ENCODE measurements at places on chromosomes 3 and 15.

DNA sequence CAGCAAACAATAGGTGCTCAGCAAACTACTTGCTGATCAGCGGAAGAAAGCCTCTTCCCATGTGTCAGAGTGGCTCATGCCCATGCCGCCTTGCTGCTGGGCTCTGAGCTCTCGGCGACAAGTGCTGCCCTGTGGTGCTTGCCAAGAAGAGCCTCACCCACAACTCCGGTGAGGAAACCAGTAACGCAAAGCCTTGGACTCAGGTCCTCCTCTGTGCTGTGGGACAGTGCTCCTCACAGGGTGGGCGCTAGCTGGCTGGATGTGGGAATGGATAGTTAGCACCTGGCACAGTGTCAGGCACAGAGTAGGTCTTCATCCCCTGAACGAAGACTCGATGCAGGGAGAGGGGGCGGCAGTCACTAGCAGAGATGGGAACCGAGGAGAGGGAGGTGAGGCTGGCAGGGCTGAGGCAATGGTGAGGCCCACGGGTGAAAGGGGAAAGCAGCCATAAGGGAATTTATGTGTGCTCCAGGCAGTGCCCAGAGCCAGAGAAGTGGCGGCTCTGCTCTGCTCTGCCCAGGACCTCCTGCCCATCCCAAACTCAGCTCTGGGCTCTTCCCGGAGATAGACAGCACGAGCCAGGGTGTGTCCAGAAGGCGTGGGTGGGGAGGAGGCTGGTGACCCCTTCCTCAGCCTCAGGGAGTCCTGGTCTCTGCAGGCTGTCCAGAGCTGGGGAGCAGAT, 55.7 kb downstream of the IQSEC1 start:
- no peak for DNase-seq

DNA sequence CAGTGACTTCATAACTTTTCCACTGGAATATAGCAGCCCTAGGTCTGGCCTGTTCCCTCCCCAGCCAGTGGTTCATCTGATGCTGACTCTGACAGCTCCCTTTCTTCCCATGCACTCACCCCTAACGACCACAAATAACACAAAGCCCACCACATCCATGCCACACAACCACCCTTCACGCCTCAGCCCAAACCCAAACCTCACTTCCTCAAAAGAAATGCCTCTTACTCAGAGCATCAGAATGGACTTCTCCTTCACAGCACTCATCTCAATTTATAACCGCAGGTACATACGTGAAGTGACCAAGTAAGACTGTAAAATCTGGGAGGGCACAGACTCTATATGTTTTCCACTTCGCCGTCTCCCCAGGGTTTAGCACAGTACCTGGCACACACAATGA, 1.1 kb downstream of the RBSN start:
- no peak for DNase-seq

DNA sequence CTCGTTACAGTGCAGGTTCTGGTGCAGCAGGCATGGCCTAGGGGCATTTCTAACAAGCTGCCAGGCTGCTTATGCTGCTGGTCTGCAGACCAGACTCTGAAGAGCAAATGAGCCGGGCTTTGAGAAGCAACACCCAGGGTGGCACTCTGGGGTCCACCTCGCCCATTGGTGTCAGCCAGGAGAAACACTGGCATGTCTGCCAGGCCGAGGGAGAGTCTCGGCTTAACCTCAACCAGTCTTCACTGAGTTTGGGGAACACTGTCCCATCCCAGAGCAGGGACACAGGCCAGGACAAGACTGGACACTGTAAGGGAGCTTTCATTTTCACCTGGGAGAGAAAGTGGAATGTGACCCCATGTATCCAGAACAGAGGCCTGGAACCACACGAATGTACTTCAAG, 93.4 kb downstream of the TOP2B start:
- no peak for DNase-seq

GRCh38 chr3:87077355-87077754, 86.4 kb upstream of the VGLL3 start:
- no peak for DNase-seq

DNA sequence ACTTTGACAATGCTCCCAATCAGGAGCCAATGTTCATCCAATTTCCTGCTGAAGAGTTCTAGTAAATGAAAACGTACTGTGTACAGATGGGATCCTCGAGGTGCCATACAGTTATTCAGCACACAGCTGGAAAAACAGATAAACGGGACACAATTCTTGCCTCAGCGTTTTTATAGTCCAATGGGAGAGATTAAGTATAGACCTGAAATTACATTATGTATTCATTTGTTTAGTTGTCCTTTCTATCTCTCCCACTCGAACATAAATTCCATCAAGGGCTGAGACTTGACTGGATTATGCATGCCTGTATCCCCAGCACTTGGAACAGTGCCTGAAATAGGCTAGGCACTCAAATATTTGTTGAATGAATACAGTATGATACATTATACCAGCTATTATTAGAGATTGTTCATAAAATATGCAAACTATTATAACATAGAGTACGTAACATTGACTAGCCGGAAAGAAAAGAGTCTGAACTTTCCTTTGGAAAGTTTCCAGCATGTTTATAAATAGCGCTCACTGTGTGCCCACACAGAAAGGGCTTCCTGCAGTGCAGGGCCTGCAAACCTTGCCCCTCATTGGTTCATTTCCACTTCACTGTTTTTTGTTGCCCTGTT, 27.4 kb upstream of the SNTN start:
- no peak for DNase-seq

- DNase-seq = no peak
Observed at GRCh38 chr3:151684094-151684493, 49.6 kb upstream of the AADACL2 start.

DNA sequence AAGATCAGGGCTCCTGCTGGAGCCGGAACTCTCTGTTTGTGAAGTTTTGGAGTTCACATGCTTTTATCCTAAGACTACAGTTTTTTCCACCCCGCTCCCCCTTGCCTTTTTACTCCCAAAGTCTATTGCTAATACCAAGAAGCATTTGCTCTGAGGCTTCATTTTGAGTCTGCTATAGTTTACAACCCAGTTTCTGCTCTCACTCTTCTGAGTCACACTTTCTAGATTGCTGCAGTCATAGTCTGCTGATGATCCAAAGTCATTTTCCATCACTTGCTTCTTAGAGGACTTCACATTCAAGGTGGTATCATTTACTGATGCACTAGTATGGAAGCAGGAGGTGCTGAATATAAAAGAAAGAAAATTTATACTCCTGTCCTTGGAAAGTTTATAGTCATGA, 937.4 kb downstream of the IGSF11 start:
- no peak for DNase-seq

- DNase-seq = no peak
Observed at GRCh38 chr15:50055750-50056157, 63.3 kb downstream of the ATP8B4 start.

GRCh38 chr15:40192942-40193341, 32.1 kb downstream of the BUB1B start:
- no peak for DNase-seq

GRCh38 chr3:112647122-112647521, 6.2 kb upstream of the CCDC80 start:
- DNase-seq = no peak

DNA sequence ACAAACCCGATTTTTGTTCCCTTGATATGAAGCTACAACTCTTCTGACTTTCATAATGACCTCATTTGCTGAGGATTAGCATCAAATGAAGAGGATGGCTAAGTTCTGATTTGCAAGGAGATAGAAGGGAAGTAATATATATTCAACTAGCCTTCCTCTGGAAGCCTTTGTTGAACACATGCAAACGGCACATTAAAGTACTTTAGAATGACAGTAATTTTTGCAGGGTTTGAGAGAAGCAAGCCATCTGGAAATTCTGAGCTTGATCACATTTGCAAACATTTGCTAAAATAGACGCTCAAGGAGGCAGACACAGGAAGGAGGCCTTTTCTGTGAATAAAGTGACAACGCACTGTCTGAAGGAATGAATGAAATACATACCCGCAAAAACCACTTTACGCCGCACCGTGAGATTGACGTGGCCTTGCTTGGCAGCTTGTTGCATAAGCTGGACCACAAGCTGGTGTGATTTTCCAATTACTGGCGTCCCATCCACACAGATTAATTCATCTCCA, 657.2 kb downstream of the MAGI1 start:
- no peak for DNase-seq

GRCh38 chr15:66789029-66790025, 87.3 kb downstream of the SMAD6 start:
- no peak for DNase-seq

GRCh38 chr15:41028853-41029252, 75.6 kb downstream of the CHAC1 start:
- no peak for DNase-seq

GRCh38 chr3:112365035-112365434, 32.1 kb downstream of the CD200 start:
- DNase-seq = no peak

GRCh38 chr3:178255315-178255714, 280.9 kb upstream of the KCNMB2 start:
- DNase-seq = no peak

GRCh38 chr3:25291481-25291905, 136.6 kb upstream of the RARB start:
- no peak for DNase-seq

- DNase-seq = no peak
Observed at GRCh38 chr15:51425517-51426040, 84.1 kb downstream of the GLDN start.

DNA sequence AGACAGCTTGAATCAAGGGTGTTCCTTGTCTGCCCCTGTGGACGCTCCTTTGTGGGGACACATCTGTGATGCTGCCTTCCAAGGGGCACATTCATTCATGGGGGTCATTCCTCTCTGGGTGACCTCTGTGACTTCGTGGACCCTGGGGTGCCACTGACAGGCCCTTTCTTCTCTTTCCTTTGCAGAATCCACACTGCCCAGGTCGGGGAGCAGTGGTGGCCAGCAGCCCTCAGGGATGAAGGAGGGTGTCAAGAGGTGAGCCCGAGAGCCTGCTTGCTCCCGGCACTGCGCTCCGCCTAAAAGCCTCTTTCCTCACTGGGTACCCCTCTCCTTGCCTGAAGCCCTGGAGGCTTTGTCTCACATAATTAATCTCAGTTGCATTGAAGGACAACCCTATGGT, 26.3 kb downstream of the CHCHD6 start:
- no peak for DNase-seq

DNA sequence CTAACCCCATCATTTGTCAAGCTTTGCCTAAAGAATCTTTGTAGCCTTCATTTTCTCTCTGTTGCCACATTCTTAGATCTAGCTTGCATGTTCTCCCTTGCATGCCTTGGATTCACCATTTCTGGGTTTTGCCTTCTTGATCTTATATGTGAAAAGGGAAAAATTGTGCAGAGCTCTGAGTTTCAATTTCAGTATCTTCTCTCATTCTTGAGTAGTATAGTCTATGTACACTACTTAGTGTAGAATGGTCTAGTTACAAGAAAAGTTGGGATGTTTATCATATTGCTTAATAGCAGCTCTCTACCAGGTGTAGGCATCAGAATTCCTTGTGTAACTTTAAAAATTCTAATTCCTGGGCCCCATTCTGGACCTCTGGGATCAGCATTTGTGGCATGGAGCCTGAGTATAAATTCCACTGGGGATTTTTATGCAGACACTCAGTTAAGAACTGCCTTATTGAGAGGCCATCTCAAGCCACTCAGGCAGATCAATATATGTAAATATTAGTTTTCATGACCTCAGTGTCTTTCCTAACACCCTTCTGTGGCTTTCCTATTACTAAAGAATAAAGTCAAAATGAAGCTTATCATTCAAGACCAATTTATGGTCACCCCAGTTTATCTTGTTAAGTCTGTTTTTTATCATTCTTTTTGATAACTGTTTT, 23.4 kb downstream of the GTF2E1 start:
- no peak for DNase-seq

GRCh38 chr15:66912001-66912400, 153.4 kb upstream of the SMAD3 start:
- no peak for DNase-seq

GRCh38 chr3:195103623-195104022, 167.3 kb downstream of the XXYLT1 start:
- no peak for DNase-seq

- no peak for DNase-seq
Observed at GRCh38 chr3:33488246-33488645, 48.0 kb upstream of the UBP1 start.

GRCh38 chr15:42165106-42165505, 8.7 kb upstream of the PLA2G4F start:
- no peak for DNase-seq

DNA sequence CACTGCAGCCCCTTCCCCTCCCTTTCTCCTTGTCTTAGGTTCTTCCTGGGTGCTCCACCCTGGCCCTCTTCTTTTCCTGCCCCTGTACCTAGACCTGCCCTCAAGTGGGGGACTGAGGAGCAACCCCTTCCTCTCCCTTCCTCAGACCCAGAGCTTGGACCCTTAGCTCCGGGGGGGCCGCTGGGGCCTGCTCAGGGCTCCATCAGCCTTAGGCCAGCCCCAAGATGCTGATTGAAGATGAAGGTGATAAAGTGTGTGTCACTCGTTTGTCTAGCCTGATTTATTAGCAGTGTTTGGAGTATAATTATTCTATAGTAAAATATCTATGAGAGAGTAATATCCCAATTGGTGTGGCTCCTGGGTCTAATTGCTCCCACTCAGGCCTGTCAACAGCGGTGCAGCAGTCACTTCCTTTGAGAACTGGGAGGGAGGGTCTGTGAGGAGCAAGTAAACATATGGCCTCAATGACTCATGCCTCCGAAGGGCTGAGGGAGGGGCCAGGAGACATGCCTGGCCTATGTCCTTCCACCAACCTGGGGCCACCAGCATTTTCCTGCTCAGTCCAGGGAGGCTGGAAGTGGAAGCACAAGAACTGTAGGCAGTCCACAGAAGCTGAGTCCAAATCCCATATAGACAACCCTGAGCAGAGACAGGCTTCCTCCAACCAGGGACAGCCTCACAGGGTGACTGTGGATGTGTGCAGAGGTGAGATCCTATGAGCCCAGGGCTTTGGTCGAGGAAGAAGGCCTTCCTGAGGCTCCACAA, 123.2 kb downstream of the DNAJB8 start:
- DNase-seq = no peak

GRCh38 chr3:135897715-135898114, 67.8 kb upstream of the PPP2R3A start:
- DNase-seq = no peak

DNA sequence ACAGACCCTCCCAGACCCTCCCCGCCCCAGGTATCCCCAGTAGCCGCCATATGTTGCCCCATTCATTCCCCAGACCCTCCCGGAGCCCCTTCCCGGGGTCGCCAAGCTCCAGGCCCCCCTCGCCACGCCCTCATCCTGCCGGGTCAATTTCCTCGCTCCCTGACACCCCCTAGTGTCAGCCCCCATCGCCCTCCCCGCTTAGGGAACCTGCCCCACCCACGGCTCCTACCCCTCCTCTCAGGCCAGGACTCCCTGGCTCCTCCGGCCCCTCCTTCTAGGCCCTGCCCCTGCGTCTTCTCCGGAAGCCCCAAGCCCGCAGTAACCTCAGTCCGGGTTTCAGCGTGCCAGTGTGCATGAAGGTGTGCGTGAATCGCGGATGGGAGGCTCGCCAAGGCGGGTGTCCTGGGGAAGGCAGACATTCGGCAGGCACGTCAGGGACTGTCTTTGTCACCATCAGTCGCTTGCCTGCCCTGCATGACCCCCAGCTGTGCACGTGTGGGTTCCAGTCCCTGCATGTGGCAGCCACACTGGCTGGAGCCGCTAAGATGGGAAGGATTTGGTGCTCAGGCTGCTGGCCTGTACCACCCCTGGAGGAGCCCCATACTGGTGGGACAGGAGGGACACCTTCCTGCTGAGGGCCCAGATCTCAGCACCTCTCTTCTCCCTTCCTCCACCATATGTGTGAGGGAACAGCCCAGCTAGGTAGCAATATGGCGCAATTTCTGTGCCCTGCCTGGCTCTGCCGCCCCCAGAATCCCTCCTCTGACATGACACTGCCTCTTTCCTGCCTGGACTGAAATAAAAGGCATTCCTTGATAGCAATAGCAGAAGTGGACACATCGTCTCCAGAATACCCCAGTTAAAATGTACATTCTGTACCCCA, 693 bp downstream of the DISP2 start:
- no peak for DNase-seq
